T-helper 2 cell treated with Interferon-gamma antibody and Interleukin-4, amounts not matched to agents 5 μg/mL and 100 μg/mL, for 36 hours (primary cell): ENCODE measurements at places on chromosomes 6 and 20.
A peak's percentile ranks its signal among the peaks of the same experiment; 100 is the strongest.

- no peak for DNase-seq
Measured at GRCh38 chr6:102300350-102300749, 906.8 kb downstream of the GRIK2 start.

GRCh38 chr20:5471368-5471767, 154.6 kb upstream of the PROKR2 start:
- DNase-seq, result no peak

- DNase-seq, result no peak
Measured at GRCh38 chr20:54005524-54005923, 64.9 kb downstream of the BCAS1 start.

GRCh38 chr20:46307999-46308257, 370 bp downstream of the CDH22 start:
- DNase-seq, result no peak

GRCh38 chr6:126805861-126806260, 312.6 kb upstream of the RSPO3 start:
- DNase-seq, result no peak

GRCh38 chr6:151757506-151757955, 50.0 kb upstream of the ESR1 start:
- peak; percentile 25 for DNase-seq

GRCh38 chr20:48231253-48231930, 446.1 kb upstream of the SULF2 start:
- DNase-seq, result no peak

DNA sequence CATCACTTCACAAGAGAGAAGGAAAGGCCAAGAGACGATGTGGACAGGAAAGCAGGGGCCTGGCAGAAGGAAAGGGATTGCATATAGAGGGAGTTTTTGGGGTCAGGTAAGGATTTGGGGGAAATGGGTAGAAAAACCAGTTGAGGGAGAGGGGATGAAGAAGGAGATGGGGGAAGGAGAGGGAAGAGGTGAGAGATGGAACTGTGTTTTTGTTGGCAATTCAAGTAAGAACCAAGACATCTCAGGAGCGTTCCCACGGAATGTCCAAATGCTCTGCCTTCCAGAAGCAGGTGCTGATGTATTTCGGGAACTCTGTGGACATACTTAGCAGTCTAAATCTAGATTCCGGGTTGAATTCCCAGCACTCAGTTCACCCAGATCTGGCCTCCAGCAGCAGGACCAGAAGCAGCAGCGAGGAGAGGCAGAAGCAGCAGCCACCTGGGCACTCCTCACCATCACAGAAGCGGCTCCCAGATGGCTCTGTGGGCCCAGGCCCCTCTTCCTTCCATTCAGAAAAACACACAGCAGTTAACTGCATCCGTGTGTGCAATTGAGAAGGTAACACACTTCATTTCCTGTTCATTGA, 88.8 kb downstream of the DZANK1 start:
- DNase-seq, result no peak

GRCh38 chr20:12946789-12947188, 62.0 kb upstream of the SPTLC3 start:
- no peak for DNase-seq

GRCh38 chr6:163354761-163355425, 59.6 kb upstream of the QKI start:
- DNase-seq, result no peak

DNA sequence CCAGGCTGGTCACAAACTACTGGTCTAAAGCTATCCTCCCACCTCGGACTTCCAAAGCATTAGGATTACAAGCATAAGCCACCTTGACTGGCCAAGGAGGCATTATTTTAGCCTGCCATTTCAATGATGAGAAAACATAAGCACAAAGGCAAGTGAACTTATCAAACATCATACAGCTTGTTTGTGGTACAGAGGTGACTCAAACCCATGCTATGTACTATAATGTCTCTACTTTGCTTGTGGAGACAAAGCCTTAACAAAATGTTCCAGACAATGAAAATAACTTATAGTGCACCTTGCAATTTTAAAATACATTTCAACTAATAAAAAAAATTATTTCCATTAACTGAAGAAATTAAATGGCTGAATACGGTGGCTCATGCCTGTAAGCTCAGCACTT, 26.2 kb downstream of the HDAC2 start:
- no peak for DNase-seq

DNA sequence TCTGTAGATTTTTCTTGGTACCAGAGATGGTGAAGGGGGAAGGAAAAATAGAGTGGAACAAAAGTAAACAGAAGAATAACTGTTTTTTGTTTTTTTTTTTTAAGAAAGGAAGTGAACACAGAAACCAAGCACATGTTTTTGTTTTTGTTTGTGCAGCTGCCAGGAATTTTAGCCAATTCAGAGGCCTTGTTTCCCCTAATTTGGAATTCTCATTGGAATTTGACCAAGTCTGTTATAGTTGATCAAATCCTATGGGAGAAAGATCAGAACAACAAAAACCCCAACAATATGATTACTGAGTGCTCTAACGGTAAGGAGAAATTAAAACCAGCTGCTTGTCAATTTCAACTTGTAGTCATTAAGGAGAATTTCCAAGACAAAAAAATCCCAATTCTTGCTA, 18.2 kb upstream of the IL22RA2 start:
- DNase-seq, result no peak

- no peak for DNase-seq
Measured at GRCh38 chr20:24968278-24968800, 19.3 kb downstream of the CST7 start.

DNA sequence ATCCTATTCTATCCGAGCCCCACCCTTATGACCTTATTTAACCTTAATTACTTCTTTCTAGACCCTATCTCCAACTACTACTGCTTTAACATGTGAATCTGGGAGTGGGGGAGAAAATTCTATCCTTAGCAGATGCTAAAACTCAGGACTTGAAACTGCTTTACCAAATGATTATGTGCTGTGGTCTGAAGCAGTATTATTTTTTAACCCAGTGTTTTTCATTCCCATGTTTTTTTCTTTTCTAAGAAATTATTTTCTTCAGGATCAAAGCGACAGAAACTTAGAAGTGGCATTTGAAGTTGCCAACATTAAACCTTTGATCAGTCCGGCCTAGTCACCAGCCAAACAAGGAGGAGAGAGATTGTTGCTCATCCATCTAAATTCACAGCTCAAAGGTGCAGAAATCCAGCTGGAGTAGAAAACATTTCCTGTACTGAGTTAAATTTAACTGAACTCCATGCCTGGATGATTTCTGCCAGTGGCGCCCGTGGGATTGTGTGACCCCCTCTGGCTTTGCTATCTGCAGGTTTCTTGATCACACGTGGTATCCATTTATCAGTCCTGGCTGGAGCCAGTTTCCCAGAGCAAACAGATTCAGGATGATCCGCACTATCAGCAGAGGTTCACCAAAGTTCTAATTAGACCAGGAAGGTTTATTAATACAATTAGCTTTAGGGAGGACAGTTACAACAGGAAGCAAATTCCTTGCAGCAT, 300.5 kb downstream of the PLCB1 start:
- no peak for DNase-seq

GRCh38 chr6:154510144-154510905, at the start of gene CNKSR3:
Gene CNKSR3 (minus strand): TSS chr6:154510685. CDS start chr6:154510114, 571 bp downstream.
- no peak for DNase-seq

- DNase-seq, result no peak
Measured at GRCh38 chr20:43151256-43151655, 38.5 kb downstream of the PTPRT start.

DNA sequence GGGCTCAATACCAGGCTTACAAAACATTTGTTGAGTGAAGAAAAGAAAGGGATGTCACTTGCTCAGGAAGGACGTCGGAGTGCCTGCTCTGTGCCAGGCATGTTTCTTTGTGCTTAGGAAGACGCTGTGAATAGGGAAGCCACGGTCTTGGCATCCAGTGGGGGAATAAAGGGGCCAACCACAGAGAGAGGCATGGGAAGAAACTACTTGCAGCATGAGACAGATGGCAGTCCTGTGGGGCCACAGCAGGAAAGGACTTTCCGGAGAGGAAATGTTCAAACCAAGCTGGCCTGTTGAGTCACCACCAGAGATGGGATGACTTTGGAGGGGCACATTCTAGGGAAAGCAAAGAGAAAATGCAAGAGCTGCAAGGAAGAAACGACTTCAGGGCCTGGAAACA, 173.2 kb downstream of the CDH26 start:
- no peak for DNase-seq

DNA sequence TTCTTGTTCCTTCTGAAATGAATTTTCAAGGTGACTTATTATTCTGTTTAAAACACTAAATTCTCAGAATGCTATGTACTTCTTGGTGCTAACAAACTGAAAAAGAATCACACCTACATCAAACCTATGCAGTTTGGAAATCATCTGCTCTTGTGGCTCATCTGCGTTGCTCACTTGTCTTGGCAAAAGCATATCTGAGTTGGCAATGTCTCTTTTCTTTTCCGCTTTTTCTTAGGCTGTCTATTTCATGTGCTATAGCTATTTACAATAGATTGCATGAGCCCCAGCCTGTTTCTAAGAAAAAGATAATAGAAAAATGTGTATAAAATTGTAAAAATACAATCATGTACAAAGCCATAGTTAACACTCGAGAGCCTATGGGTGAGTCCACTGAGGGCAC, 348.9 kb upstream of the AGPAT4 start:
- DNase-seq, result no peak

DNA sequence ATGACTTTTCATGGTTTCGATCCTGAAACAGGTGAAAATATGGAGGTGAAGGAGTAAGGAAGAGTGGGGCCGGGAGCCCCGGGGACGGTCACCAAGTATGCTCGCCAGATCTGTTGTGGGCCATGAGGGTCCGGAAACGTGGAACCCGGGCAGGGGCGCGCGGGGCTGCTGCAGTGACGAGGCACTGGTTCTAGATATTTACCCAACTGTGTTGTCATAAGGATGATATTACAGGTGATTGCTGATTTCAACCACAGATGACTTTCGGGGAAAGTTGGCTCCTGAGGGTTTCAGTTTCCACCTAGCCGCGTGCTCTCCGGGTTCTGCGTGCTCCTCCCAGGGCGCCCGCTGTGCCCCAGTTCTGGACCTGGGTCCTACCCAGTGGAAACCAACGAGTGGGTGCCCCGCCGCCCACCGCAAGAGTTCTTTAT, 12.2 kb downstream of the RAET1G start:
- no peak for DNase-seq

DNA sequence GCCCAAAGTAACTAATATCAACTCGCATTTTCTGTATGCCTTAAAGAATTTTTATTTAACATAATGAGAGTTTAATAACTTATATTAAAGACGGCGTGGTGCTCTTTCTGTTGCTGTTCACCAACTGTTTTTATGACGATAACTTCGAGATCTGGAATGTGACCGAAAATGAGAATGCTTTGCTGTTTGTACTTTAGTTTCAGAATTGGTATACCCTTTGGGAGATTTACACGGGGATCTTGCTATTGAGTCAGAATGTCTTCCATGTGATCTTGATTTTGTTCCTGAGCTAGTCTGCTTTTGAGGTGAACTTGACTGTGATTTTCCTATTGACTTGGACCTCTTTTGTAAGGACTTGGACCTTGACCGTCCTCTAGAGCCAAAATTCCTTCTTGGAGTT, 17.9 kb downstream of the PNRC1 start:
- DNase-seq, result no peak

DNA sequence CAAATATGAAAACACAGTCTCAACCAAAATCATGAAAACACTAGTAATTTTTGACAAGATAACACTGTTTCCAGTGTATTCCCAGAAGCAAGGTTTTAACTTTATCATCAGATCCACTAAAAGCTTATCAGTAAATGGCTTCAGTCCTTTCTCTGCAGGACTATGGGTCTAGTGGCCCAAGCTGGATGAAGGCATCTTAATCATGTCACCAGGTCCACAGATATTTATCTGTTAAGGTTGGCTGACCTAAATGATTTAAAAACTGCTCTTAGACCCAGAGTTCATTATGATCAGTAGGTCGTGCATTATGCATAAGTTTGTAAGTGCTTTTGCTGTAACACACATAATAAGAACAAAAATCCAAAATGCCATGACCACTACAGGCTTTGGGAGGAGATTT, 118.0 kb downstream of the MAP3K7 start:
- no peak for DNase-seq

- DNase-seq, result peak; percentile 67
Measured at GRCh38 chr20:41137614-41138474, 501 bp downstream of the PLCG1 start.

GRCh38 chr20:10309326-10309725, 90.7 kb downstream of the SNAP25 start:
- no peak for DNase-seq

DNA sequence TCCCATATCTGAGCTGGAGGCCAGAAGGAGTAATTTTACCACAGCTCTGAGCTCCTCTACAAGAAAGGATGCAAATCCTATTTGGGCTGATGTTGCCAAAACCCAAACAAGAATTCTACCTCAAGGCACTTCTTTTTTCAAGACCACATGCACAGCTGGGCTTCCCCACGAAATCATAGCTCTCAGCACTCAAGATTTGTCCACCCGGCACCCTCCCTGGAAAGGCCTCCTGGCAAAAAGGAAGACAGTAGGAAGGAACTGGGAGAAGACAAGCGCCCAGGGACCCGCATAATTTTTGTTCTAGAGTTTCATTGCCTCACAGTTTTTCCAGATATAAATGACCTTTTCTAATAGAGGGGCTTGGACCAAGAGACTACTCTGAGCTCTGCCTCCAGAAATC, 90.5 kb downstream of the BANF2 start:
- no peak for DNase-seq

- no peak for DNase-seq
Measured at GRCh38 chr6:83308833-83309232, 115.7 kb downstream of the RWDD2A start.

GRCh38 chr6:87572883-87573282, 16.9 kb downstream of the RARS2 start:
- DNase-seq, result no peak
